ENCODE measurements at places on chromosomes 1 and 21. TPM values are rescaled to one million over a fixed set of nuclear protein-coding genes. Genes with fewer than 3 reads are reported as not detected.

LHX8 gene
- total RNA-seq = not detected

LCE2A gene
- not detected for total RNA-seq

HLCS gene
- total RNA-seq = 38.3 TPM

AHCYL1 gene
- 54.7 TPM for total RNA-seq

ZFP69B gene
- total RNA-seq = 4.2 TPM

S100A16 gene
- 126 TPM for total RNA-seq

LCE1F gene
- not detected for total RNA-seq

LMX1A gene
- not detected for total RNA-seq

NBPF4 gene
- not detected for total RNA-seq
